RWPE2 (cell line): ENCODE measurements at places on chromosomes 4 and X.

DNA sequence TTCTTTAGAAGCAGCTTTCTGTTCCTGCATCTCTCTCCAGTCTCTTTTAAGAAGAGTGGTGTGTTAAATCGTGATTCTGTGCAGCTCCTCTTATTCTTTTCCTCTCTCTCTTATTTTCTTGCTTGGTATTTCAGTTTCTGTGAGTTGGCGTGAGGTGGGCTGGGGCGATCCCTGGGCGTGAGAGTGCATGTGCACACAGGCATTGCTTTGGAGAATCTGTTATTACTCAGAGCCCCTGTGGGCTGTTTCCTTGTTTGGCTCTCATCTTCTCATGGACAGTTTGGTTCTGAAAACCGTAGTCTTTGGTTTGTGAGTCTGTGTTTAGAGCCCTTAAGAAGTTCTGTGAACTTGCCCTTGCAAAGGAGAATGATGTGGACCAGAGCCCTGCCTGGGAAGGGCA is 97.2 kb upstream of the CLNK start:
- H3K27me3 ChIP-seq: no peaks in the 10 kb centered on the region
- H3K4me3 ChIP-seq: no peak overlapping the region
- no peaks in the 10 kb centered on the region for H3K4me1 ChIP-seq
- no peak overlapping the region for H3K27ac ChIP-seq
- no peak for DNase-seq

GRCh38 chrX:445727-446126 is 59.0 kb upstream of the PPP2R3B start:
- H3K27ac ChIP-seq: no peak overlapping the region
- DNase-seq: no peak
- H3K4me1 ChIP-seq: no peaks in the 10 kb centered on the region
- no peak overlapping the region for H3K4me3 ChIP-seq
- no peaks in the 10 kb centered on the region for H3K27me3 ChIP-seq

- no peak overlapping the region for H3K4me3 ChIP-seq
- peak overlapping the region; percentile 93 for H3K27ac ChIP-seq
- no peaks in the 10 kb centered on the region for H3K36me3 ChIP-seq
- DNase-seq: peak; percentile 52
- peaks cover 25% of the 10 kb centered on the region for H3K4me1 ChIP-seq
Measured at GRCh38 chrX:107678957-107679740, 50.8 kb downstream of the PRPS1 start.

DNA sequence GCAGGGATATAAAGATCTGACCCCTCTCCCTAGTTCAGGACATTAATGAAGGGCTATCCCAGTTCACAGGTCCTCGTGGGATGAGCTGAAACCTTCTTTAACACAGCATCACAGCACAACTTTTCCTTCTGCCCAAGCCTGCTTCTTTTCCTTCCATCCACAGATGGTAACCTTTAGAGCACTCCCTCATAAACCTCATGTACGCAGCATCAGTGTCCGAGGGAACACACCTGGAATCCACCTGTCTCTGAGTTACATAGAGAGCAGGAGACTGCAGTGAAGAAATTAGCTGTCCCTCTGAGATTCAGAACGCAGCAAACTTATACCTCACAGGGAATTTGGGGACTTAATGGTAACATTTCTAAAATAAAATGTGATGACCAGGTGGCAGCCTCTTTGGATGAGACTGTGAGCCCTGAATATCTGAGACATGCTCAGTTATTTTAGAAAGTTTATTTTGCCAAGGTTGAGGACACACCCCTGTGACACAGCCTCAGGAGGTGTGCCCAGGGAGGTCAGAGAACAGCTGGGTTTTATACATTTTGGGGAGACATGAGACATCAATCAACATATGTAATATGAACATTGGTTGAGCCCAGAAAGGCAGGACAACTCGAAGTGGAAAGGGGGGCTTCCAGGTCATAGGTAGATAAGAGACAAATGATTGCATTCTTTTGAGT is 73.8 kb upstream of the PACRGL start:
- DNase-seq: no peak
- H3K4me3 ChIP-seq: no peak overlapping the region
- H3K27me3 ChIP-seq: no peaks in the 10 kb centered on the region
- no peaks in the 10 kb centered on the region for H3K36me3 ChIP-seq
- H3K27ac ChIP-seq: no peak overlapping the region

DNA sequence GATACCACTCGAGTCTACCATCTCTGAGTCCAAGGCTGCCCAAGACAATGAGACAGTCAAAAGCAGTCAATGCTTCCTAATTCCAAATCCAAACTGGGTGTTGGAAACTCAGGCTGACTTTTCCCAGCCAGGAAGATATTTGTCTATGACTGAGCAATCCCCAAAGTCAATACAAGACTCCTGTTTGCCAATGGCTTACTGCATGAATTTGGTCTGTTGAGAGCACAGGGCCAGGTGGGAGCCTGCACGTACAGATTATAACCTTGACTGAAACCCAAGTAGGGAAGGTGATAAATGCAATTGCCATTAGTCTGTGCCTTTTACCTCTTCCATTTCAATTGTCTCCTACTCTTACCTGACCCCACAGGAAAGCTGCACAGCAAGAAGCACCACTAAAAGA is 72.6 kb upstream of the PPARGC1A start:
- DNase-seq: no peak
- no peaks in the 10 kb centered on the region for H3K36me3 ChIP-seq
- no peaks in the 10 kb centered on the region for H3K27me3 ChIP-seq
- H3K27ac ChIP-seq: no peak overlapping the region

GRCh38 chr4:102826105-102826889 is 1.1 kb downstream of the UBE2D3 start:
- H3K27me3 ChIP-seq: no peaks in the 10 kb centered on the region
- peak; percentile 56 for DNase-seq
- H3K4me3 ChIP-seq: peak overlapping the region; percentile 93
- peaks cover 51% of the 10 kb centered on the region for H3K36me3 ChIP-seq

- no peak overlapping the region for H3K4me3 ChIP-seq
- no peak for DNase-seq
- H3K27me3 ChIP-seq: no peaks in the 10 kb centered on the region
- no peaks in the 10 kb centered on the region for H3K4me1 ChIP-seq
- H3K27ac ChIP-seq: no peak overlapping the region
Measured at GRCh38 chr4:123312951-123313592, 83.5 kb upstream of the SPRY1 start.

GRCh38 chr4:97498875-97499274 is 644.4 kb downstream of the STPG2 start:
- no peak overlapping the region for H3K27ac ChIP-seq
- H3K36me3 ChIP-seq: no peaks in the 10 kb centered on the region
- DNase-seq: peak; percentile 52
- peaks cover 42% of the 10 kb centered on the region for H3K4me1 ChIP-seq

DNA sequence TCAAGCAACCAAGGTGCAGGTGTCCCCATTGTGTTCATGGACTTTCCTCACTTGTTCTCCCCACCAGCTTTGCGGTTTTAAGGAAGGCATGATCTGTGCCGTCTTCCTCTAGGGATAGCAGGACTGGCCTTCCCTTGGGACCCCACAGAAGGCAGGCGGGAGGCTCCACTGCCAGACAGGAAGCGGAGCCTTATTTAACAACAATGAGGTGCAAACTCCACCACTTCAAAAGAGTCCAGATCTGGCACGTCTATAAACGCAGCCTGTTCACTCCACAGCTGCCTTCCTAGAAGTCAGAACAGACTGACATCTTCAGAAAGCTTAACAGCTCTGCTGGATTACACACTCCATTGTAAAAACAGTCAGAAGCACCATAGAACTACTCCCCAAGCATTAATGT is 1.7 kb upstream of the GPR143 start:
- no peaks in the 10 kb centered on the region for H3K4me1 ChIP-seq
- H3K27me3 ChIP-seq: no peaks in the 10 kb centered on the region
- H3K4me3 ChIP-seq: no peak overlapping the region
- no peaks in the 10 kb centered on the region for H3K36me3 ChIP-seq
- DNase-seq: no peak
- no peak overlapping the region for H3K27ac ChIP-seq

- no peaks in the 10 kb centered on the region for H3K36me3 ChIP-seq
- no peaks in the 10 kb centered on the region for H3K27me3 ChIP-seq
- no peak overlapping the region for H3K27ac ChIP-seq
- H3K4me3 ChIP-seq: no peak overlapping the region
- no peak for DNase-seq
Measured at GRCh38 chrX:10106806-10107205, 50.0 kb upstream of the CLCN4 start.

DNA sequence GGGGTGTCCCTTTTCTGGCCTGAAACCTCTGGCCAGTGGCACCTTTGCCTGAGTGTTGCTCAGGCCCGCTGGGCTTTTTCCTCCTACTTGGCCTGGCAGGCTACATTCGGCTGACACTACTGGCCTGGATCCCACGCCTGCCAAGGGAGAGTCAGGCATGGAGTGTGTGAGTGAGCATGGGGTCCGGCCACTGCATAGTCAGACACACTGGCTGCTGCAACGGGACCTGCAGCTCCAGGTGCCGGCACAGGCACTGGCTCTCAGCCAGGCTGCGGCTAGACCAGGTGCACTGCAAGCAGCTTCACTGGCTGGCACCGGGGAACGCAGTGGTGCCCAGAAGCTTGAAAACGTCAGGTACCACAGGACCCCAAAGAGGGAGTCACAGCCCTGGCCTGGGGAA is 434.9 kb downstream of the ARHGAP24 start:
- no peak overlapping the region for H3K4me3 ChIP-seq
- no peaks in the 10 kb centered on the region for H3K27me3 ChIP-seq
- no peaks in the 10 kb centered on the region for H3K4me1 ChIP-seq
- H3K36me3 ChIP-seq: no peaks in the 10 kb centered on the region
- no peak overlapping the region for H3K27ac ChIP-seq
- DNase-seq: no peak

DNA sequence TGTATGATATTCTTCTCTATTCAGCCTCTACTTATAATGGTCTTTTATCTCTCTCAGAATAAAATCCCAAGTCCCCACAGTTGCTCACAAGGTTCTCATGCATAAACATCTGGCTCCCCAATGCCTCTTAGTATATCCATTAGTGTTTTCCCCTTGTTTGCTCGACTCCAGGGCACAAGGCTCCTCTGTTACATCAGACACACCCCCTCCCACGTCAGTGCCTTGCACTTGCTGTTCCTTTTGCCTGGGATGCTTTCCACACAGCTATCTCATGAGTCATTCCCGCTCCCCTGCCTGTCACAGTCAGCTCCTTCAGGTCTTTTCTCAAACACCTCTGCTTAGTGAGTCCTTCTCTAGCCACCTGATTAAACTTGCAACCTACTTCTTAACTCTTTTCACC is 260.2 kb downstream of the IL1RAPL1 start:
- no peak for DNase-seq
- H3K27ac ChIP-seq: no peak overlapping the region
- H3K4me3 ChIP-seq: no peak overlapping the region
- no peaks in the 10 kb centered on the region for H3K4me1 ChIP-seq
- no peaks in the 10 kb centered on the region for H3K27me3 ChIP-seq

GRCh38 chr4:141871086-141871770 is 234.8 kb downstream of the IL15 start:
- no peak overlapping the region for H3K27ac ChIP-seq
- no peak overlapping the region for H3K4me3 ChIP-seq
- H3K27me3 ChIP-seq: no peaks in the 10 kb centered on the region
- H3K36me3 ChIP-seq: no peaks in the 10 kb centered on the region
- H3K4me1 ChIP-seq: no peaks in the 10 kb centered on the region

DNA sequence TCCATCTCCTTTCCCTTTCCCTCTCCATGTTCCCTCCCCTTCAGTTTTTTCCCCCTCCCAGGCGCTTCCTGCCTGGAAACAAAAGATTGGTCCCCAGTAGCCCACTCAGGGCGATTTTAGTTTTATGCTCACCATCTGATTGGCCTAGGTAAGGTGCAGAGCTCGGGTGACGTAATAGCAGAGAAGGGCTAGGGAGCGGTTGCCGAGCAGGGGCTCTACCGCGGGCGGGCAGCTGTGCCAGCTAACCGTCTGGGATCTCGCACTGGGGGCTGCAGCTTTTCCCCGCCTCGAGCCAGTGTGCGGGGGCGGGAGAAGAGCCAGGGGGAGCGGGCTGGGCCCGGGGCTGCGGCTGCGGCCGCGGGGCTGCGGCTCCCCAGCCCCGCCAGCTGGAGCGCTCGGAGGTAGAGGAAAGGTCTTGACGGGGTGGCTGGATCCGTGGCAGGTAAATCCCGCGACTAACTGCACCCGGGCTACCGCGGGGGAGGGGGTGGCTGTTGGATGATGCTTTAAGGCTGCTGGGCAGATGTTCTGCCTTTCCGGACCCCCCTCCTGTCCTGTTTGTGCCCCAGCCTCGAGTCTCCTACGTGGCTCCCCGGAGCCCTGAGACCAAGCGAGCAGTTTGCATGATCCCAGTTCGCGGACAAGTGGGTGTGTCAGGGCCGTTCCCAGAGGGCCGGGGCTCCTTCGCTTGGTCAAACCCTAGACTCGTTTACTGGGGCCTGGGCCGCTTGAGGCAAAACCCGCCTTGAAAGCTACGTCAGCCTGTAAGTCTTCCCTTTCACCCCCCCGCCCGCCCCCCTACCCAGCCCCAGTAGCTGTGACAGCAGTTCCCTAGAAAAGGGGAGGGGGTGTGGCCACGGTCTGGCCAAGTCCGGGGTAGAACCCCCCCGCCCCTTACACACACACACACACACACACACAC is at the start of gene PAK3:
TSS of gene PAK3 (plus strand) at position 218 of the 922 bp plus-strand sequence. CDS start 26,913 bp downstream, outside the sequence.
- peak; percentile 38 for DNase-seq
- no peak within 1 kb of the TSS for H3K27ac ChIP-seq
- H3K36me3 ChIP-seq: no peaks in the 10 kb centered on the region
- H3K4me1 ChIP-seq: no peaks in the 10 kb centered on the region

DNA sequence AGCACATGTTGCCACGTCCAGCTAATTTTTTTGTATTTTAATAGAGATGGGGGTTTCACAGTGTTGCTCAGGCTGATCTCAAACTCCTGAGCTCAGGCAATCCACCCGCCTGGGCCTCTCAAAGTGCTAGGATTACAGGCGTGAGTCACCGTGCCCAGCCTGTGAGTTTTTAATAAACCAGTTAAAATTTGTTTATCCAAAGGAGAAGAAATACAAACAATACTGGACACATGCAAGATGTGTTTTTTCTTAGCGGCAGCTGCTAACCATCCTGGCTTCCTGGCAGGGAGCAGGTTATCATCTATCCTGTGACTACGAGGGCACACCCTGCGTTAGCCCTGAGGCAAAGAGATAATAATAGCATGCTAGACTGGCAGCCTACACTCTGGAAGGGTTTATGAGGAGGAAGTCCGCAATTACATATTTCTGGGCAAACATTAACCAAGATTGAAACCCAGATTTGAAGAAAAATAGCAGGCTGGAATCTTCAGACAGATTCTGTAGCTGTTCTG is 191.4 kb downstream of the SPRY1 start:
- peak overlapping the region; percentile 6 for H3K27ac ChIP-seq
- H3K4me3 ChIP-seq: no peak overlapping the region
- H3K36me3 ChIP-seq: no peaks in the 10 kb centered on the region

DNA sequence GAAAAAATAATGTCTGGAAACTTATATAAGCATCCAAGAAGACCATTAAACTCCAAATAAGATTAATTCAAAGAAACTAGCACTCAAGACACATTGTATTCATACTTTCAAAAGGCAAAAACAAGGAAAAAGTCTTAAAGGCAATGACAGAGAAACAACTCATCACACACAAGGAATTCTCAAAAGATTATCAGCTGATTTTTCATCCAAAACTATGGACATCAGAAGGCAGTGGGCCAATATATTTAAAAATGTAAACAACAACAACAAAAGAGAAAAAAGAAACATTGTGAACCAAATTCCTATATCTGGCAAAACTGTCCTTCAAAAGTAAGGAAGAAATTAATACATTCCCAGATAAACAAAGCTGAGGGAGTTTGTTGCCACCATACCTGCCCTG is 711.4 kb upstream of the GALNTL6 start:
- H3K27ac ChIP-seq: no peak overlapping the region
- no peaks in the 10 kb centered on the region for H3K36me3 ChIP-seq
- no peak overlapping the region for H3K4me3 ChIP-seq
- no peaks in the 10 kb centered on the region for H3K4me1 ChIP-seq
- no peak for DNase-seq
